T-helper 2 cell (primary cell): ENCODE measurements at places on chromosomes 3 and 15.

GRCh38 chr3:81339040-81339845 is 422.2 kb downstream of the GBE1 start:
- DNase-seq = no peak

DNA sequence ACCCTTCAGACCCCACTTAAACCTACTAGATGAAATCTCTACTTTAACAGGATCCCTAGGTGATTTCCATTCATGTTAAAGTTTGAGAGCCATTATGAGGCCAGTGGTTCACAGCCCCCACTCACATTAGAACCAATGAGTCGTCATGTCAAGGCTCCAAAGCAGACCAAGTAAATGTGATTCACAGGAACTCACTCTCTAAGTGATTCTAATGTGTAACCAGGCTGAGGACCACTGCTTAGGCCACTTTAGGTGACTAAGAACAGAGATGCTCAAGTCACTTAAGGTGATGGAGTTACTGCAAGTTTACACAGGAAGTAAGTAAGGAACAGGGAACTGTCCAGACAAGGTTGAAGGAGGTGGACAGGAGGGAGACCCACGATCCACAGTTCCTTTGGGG is 7.7 kb downstream of the GALNT15 start:
- DNase-seq = no peak

DNA sequence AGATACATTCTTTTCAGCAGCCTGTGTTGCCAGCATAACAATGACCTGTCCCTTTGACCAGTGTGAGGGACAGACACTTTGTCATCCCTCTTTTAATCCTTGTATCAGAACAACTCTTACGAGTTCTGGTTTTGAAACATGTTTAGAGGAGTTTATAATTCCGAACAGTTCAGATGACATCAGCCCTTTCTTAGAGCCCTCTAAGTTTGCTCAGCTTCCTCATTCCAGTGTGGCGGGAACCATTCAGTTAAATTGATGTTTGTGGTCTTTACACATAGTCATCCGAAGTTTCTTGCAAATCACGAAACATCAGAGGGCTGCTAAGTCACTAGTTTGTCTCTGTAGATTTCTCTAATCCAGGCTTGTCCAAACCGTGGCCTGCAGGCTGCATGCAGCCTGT is 102.5 kb downstream of the AKAP13 start:
- no peak for DNase-seq

GRCh38 chr3:135169651-135170050 is 374.6 kb downstream of the EPHB1 start:
- DNase-seq = no peak

- no peak for DNase-seq
Measured at GRCh38 chr3:99373088-99373845, 265.1 kb upstream of the COL8A1 start.

DNA sequence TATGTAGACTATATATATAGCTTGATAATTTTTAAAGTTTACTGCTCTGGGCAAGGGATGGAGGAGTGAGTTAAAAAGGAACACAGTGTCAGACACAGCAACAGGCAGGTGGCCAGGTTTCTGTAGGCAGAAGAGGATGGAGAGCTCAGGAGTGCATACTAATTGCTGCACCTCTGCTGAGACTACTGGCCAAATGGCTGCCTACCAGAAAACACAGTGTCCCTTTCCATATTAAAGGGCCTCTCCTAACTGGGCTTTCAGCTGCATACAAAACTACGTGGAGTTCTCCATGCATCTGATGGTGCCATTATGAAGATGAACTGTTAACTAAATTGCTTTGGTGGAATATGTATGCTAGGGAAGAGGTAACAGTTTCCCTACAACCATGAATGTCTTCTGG is 1.8 kb downstream of the ATP13A4 start:
- no peak for DNase-seq
